NCI-H1694 (cell line): ENCODE measurements at places on chromosomes 1 and 21.

GRCh38 chr1:117871013-117871412 lies 58.4 kb downstream of the GDAP2 start:
- no peak for DNase-seq

GRCh38 chr1:95140791-95141190 lies 23.6 kb downstream of the TLCD4 start:
- no peak for DNase-seq

DNA sequence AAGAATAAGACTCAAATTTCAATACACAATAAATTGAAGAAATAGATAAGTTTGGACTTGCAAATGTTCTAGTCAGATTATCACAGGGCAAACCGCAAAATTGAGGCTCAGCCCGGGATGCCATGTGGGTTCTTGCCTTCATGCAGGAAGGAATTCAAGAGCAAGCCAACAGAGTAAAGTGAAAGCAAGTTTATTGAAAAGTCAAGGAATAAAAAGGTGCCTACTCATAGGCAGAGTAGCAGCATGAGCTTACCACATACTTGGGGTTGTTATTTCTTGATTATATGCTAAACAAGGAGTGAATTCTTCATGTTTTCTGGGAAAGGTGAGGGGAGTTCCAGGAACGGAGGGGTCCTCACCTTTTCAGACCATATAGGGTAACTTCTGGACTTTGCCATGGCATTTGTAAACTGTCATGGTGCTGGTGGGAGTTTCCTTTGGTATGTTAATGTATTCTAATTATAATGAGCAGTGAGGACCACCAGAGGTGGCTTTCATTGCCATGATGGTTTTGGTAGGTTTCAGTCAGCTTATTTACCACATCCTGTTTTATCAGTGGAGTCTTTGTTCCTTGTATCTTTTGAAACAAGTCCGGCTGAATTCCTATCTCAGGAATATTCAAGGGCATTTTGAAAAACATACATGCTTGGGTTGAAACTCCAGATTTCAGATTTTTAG lies 2.0 kb upstream of the OR2AK2 start:
- DNase-seq, result no peak

- no peak for DNase-seq
These were observed 1.1 kb downstream of the PUSL1 start for GRCh38 chr1:1309251-1310108.

DNA sequence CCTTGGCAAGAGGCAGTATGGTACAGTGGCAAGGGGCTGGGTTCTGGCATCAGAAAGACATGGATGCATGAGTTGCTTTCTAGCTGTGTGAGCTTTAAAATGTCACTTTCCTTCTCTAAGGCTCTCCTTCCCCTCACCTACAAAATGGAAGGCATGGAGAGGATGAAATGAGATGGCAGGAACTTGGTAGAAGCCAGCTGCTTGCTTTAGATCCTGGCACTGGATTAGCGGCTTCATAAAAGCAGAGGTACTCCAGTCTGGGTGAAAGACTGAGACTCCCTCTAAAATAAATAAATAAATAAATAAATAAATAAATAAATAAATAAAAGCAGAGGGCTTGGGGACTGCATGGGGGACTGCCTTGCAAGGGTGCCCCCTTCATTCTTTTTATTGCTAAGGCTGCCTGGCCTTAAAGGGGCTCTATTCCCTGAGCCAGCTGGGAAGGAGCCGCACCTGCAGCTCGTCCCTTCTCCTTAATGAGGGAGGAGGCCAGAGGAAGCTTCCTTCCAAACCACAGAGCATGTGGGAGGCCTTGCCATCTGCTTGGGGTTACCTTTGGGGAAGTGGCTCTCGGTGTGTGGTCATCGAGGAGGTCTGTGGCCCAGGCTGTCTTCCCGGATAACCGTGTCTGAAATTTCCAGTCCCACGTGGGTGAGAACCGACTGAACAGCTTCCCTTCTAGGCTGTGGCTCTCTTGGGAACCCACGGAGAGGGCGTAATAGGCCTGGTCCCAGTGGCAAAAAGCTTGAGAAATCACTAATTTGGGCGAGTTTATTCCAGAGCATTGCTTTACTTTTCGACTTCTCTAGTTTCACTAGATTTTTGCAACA lies 2.0 kb upstream of the ATP13A2 start:
- no peak for DNase-seq

DNA sequence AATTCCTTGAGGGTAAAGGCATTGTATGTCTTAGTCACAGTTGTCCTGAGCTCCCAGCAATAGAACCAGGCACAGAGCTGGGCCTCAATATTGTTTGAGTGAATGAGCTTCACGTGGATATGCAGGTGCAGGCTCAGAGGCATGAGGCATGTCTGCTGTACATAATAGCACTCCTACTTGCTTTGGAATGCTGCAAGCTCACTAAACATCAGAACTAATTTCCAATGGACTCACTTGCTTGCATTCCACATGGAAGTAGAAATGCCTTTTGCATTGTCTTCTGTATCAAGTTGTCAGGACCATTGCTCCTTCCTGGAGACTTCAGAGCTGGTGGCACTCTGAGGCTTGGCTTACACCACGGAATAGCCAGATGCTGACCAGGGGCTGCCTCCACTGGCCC lies 37.1 kb downstream of the INAVA start:
- no peak for DNase-seq

GRCh38 chr1:20601129-20601825 lies 12.4 kb downstream of the CDA start:
- no peak for DNase-seq

DNA sequence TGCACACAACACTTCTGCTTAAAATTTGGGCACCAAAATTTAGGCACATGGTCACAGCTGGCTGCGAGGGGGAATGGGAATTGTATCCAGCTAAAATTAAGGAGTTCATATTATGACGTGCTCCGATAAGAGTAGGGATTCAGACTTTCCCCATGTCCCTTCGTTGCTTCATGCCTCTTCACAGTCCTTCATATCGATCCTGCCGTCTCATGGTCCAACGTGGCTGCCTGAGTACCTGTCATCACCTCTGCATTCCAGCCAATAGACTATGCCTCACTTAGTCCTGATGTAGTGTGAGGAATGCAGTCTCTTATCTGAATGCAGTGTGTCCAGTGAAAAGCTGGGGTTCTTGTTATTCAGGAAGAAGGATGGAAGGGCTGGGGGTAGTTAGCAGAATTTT lies 108.6 kb downstream of the SIK1 start:
- no peak for DNase-seq

GRCh38 chr21:16978309-16978895 lies 534.4 kb upstream of the CXADR start:
- no peak for DNase-seq
